Diencephalon (tissue), 1 donor: ENCODE measurements at places on chromosomes 3 and 15. TPM values are rescaled to one million over a fixed set of nuclear protein-coding genes. Genes with fewer than 3 reads are reported as not detected.

The GALNT15 gene
- total RNA-seq = 5.8 TPM

The SMCO1 gene
- not detected for total RNA-seq

The ANKRD34C gene
- 0.92 TPM for total RNA-seq

The PARP15 gene
- total RNA-seq = under 0.01 TPM

The CCR9 gene
- total RNA-seq = not detected

The SLC22A14 gene
- total RNA-seq = 0.69 TPM

The GP9 gene
- total RNA-seq = not detected

The DNAH1 gene
- total RNA-seq = 2.5 TPM

The GOLGA6D gene
- total RNA-seq = not detected

The PRSS50 gene
- total RNA-seq = not detected

The TP63 gene
- 0.23 TPM for total RNA-seq

The CHRNA3 gene
- total RNA-seq = 4.8 TPM

The NOX5 gene
- 0.23 TPM for total RNA-seq

The ST8SIA2 gene
- 61.8 TPM for total RNA-seq

The LRRC31 gene
- total RNA-seq = not detected

The LIPC gene
- not detected for total RNA-seq

The KLHL6 gene
- 1.4 TPM for total RNA-seq

The LARP6 gene
- 11.3 TPM for total RNA-seq

The ANKRD63 gene
- 2.3 TPM for total RNA-seq

The LRRK1 gene
- total RNA-seq = 3.0 TPM

The MYL3 gene
- 1.2 TPM for total RNA-seq

The CCDC39 gene
- 3.9 TPM for total RNA-seq

The PYGO1 gene
- 53.1 TPM for total RNA-seq

The TMCO5A gene
- not detected for total RNA-seq

The ALDH1L1 gene
- total RNA-seq = 8.5 TPM

The SELENOT gene
- 144 TPM for total RNA-seq

The AADACL2 gene
- not detected for total RNA-seq

The FBXO40 gene
- not detected for total RNA-seq

The CKMT1A gene
- 19.6 TPM for total RNA-seq

The CADPS gene
- 370 TPM for total RNA-seq

The GOLIM4 gene
- 31.6 TPM for total RNA-seq

The MCF2L2 gene
- total RNA-seq = 60.9 TPM

The ZSCAN29 gene
- 40.1 TPM for total RNA-seq

The MYRIP gene
- 13.8 TPM for total RNA-seq

The PEX5L gene
- total RNA-seq = 36.2 TPM

The TUSC7 gene
- not detected for total RNA-seq

The CHCHD4 gene
- 12.2 TPM for total RNA-seq

The KBTBD12 gene
- 1.8 TPM for total RNA-seq

The PPM1L gene
- 78.7 TPM for total RNA-seq

The COLQ gene
- 2.5 TPM for total RNA-seq

The LXN gene
- total RNA-seq = 9.5 TPM

The ABHD17C gene
- total RNA-seq = 20.8 TPM

The MORC1 gene
- total RNA-seq = 0.23 TPM

The ADPRH gene
- total RNA-seq = 2.3 TPM

The HCN4 gene
- 5.1 TPM for total RNA-seq

The KCNMB2 gene
- total RNA-seq = 42.4 TPM

The GASK1A gene
- total RNA-seq = 9.9 TPM

The BOC gene
- total RNA-seq = 10.4 TPM

The AGBL1 gene
- total RNA-seq = 3.0 TPM

The SNRPA1 gene
- 16.6 TPM for total RNA-seq

The NEO1 gene
- total RNA-seq = 98.5 TPM

The NANOGP8 gene
- 0.69 TPM for total RNA-seq

The GABRA5 gene
- 103 TPM for total RNA-seq

The LINGO1 gene
- total RNA-seq = 45.2 TPM

The CLDN1 gene
- total RNA-seq = 3.0 TPM

The HRH1 gene
- total RNA-seq = 7.8 TPM
